KBM-7 (cell line): ENCODE measurements at places on chromosomes 5 and 9.

DNA sequence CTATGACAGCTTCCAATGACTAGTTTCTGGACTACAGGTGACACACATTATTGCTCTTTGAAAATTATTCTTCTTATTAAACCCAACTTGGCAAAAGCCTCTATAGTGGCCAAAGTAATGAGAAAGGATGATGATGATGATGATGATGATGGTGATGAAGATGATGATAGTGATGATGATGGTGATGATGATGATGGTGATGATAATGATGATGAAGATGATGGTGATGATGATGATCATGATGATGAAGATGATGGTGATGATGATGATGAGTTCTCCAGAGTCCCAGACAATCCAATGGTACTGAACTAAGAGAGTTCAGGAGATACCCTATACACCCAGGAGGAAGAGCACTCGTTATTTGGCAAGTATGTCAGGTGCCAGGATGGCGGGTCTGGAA is 739.4 kb downstream of the IRX1 start:
- DNase-seq: no peak

DNA sequence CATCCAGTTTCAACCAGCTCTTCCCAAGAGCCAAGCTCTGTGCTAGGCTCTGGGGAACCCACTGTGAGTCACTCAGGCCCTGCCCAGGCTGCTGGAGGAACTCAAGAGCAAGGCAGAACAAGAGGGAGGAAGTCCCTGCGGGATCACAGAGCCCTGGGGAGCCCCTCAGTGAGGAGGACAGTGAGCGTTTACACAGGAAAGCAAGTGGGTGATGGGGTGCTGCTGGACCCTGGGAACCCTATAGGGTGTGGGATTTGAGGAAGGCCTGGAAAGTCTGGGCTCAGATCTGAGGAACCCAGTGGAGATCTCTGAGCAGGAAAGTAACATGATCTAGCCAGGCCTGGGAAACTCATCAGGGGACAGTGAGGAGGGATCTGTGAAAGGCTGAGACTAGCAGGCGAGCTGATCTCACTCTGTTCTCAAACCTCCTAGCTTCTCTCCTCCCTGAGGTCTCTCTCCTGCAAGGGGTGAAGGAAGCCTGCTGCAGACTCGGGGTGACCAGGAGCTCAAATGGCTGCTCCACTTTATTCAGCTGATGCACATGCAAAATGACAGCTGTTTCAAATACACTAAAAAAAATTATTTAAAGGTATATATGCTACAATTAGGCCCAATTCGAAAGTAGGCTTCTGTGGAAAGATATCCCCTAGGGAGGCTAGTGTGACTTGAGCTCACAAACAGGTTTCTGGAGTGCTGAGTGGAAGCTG is 70.0 kb downstream of the SHB start:
- DNase-seq: peak; percentile 57

GRCh38 chr9:92036411-92036746 is 78.8 kb downstream of the SPTLC1 start:
- DNase-seq: no peak

GRCh38 chr9:13841746-13842462 is 472.0 kb downstream of the NFIB start:
- no peak for DNase-seq

GRCh38 chr9:118721923-118722322 is 647.3 kb downstream of the BRINP1 start:
- no peak for DNase-seq

GRCh38 chr5:104186100-104186499 is 623.5 kb upstream of the NUDT12 start:
- peak; percentile 21 for DNase-seq

DNA sequence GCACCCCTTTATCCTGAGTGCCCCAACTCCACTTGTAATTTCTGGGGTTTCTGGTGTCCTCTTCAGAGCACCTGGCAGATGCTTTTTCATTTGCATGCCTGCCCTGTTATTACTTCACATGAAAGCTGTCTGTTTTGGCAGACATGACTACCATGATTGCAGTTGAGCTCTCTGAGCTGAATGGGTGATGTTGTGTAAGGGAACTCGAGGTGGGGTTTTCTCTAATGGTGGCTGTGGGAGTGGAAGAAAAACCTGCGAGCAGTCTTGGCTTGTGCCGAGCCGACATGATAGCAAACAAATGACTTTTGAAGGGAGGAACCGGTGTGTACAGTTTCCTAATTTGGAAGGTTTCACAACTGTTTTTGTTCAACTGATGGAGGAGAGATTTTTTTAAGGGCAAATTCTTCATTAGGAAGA is 196.2 kb downstream of the AOPEP start:
- no peak for DNase-seq

DNA sequence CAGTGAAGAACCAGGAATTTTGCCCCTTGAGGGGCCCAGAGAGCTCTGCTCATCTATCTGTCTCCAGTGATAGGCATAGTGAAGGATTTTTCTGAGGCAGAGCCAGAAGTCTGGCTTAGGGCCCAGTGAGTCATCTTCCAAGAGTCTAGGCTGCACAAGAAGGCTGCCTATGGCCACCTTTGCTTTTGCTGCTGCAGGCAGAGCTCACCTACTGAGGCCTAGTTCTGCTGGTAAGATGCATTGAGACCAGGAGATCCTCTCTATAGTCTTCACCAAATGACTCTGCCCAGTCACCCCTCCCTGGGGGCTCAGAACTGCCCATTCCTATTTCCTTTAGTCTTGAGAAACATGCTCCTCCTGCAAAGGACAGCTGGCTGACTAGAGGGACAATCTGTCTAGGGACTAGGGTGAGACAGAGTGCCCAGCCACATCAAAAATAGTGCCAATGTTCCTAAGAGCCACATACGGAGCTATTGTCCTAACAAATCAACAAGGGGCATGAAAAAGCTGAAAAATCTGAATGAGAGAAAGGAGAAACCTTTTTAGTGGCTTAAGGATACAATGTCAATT is 40.3 kb upstream of the CDKN2AIPNL start:
- no peak for DNase-seq

DNA sequence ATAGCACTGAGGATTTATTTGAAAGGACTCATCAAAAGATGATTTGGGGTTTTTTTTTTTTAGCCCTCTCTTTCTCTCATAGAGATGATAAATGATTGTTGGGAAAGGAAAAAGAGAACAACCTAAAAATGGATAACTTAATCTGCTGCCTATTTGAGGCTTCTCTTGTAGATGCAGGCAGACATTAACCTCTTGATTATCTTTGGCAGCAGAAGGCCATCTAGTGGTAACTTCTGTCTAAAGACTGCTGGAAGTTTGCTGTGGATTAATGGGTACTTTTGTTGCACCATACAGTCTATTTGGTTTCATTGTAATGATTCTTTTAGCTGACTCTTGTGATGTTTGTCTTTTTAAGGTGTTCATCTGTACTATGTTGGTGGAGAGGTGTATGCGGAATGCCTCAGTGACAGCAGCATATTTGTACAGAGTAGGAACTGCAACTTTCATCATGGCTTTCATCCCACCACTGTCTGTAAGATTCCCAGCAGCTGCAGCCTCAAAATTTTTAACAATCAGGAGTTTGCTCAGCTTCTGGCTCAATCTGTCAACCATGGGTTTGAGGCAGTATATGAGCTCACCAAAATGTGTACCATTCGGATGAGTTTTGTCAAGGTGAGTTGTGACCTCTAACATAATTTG is 18.8 kb downstream of the SMIM32 start:
- peak; percentile 63 for DNase-seq

DNA sequence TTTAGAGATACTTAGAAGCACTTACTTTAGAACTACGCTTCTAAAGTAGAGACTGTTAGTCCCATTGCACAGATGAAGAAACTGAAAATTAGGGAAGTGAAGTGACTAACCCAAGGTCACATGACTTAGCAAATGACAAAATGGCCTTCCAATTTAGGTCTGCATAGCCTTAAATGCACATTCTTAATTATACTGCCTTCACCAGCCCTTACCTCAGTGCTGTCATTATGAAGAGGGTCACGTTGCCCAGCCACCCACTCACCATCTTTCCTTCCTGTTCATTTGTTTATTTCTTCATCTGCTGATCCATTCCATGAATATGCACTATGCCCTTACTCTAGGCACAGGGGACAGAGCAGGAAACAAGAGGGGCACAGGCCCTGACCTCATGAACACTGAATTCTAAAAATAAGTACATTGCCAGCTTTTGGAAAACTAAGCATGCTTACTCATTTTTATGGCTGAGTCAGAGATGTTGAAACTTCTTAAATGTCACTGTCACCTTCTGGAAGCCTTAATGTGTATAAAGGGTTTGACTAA is 8.6 kb downstream of the HAVCR2 start:
- peak; percentile 7 for DNase-seq

DNA sequence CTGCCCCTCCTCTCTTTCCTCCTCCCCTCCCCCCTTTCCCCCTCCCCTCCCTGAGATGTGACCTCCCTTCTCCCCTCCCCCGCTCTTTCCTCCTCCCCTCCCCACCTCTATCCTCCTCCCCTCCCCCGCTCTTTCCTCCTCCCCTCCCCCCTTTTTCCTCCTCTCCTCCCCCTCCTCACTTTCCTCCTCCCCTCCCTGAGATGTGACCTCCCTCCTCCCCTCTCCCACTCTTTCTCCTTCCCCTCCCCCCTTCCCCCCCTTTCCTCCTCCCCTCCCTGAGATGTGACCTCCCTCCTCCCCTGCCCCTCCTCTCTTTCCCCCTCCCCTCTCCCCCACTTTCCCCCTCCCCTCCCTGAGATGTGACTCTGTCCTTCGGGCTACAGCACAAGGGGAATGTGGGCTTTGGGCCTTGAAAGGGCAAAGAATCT is 169.8 kb downstream of the COL23A1 start:
- DNase-seq: no peak

- no peak for DNase-seq
These were observed 1198.6 kb upstream of the ACO1 start for GRCh38 chr9:31185831-31186230.

DNA sequence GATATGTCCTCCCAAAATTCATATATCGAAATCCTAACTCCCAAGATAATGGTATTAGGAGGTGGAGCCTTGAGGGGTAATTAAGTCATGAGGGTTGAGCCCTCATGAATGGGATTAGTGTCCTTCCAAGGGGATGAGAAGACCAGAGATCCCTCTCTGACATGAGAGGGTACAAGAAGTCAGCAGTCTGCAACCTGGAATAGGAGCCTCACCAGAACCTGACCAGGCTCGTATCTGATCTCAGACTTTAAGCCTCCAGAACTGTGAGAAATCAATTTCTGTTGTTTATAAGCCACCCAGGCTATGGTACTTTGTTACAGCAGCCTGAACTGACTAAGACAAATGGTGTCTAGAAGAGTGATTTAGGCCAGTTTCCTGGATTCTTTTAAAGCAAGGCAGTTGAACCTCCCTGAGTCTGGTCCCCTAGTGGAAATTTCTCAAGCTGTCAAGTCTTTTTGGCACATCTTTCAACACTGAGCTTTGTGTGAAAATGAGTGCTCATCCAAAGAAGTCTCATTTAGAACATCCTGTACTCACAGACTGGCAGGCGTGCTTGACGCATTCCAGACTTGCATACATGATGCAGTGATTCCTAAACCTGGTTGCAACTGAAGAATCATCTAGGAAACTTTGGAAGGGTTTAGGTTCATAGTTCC is 254.8 kb upstream of the PPP1R2B start:
- no peak for DNase-seq
